Left ventricle myocardium superior (tissue), 1 donor: ENCODE measurements at places on chromosomes 1 and 21. TPM values are rescaled to one million over a fixed set of nuclear protein-coding genes. Genes with fewer than 3 reads are reported as not detected.

KCNH1 gene
- total RNA-seq: not detected

RAVER2 gene
- 32.6 TPM for total RNA-seq

DNA sequence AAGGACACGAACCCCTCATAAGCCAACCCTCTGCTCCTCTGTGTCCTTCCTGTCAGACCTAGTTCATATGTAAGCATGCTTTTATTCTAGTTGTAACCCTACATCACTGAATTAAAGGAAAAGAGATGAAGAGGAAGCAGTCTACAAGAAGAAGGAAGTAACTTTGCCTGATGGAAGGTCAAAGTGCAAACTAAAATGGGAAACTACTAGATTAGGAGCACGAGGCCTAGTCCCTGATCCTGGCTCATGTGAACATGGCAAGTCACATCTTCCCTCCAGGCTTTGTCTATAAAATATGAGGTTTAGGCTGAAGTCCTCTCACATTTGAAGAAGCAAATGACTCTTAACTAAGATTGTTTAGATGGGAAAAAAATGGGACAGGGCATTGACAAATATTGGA lies 13.2 kb downstream of the ZMYND12 start:
- no peak for DNase-seq

GRCh38 chr1:191831572-191831971 lies 326.7 kb upstream of the RGS18 start:
- DNase-seq: no peak

DNA sequence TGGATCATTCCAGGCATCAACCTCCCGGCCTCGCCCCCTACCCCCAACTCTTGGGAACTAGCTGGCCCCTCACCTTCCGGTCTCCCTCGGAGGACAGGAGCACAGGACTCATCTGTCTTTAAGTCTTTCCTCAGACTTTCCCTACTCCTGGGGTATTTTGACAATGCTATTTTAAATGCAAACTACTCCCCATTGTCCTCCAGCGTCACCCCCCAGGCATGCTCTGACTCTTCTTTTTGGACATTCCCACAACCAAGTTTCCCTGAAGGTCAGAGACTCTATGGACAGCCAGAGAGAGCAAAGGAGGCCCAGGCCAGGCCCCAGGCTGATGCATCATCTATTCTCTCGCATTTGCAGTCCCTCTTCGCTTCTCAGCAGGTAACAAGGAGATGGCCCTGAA lies 424.3 kb downstream of the PCP4 start:
- no peak for DNase-seq

DNA sequence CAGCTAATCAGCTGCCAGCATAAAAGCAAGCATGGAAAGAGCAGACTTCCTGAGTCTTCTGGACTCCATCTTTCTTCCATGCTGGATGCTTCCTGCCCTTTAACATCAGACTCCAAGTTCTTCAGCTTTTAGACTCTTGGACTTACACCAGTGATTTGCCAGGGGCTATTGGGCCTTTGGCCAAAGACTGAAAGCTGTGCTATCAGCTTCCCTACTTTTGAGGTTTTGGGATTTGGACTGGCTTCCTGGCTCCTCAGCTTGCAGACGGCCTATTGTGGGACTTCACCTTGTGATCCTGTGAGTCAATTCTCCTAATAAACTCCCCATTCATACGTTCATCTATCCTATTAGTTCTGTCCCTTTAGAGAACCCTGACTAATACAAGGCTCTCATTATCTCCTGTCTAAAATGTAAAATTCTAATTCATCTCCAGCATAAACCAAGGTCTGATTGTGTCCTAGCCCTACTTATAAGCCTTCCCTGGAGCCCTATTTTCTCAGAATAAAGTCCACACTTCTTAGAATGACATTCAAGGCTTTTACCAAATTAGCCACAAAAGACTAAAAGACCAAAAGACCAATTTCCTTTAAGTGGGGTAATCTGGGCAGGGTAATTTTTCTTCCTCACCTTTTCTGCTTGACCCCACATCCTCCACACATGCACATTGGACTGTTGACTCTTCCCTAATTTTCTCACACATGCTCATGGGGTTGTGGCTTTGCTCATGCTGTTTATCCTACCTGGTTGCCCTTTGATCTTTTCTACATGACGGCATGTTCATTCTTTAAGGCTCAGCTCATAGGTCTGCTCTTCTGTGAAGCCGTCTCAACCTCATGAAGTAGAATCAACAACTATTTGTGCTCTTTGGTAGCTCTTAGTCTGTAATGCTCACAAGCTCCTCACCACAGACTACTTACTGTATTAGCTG lies 18.1 kb upstream of the ENAH start:
- DNase-seq: no peak

DNA sequence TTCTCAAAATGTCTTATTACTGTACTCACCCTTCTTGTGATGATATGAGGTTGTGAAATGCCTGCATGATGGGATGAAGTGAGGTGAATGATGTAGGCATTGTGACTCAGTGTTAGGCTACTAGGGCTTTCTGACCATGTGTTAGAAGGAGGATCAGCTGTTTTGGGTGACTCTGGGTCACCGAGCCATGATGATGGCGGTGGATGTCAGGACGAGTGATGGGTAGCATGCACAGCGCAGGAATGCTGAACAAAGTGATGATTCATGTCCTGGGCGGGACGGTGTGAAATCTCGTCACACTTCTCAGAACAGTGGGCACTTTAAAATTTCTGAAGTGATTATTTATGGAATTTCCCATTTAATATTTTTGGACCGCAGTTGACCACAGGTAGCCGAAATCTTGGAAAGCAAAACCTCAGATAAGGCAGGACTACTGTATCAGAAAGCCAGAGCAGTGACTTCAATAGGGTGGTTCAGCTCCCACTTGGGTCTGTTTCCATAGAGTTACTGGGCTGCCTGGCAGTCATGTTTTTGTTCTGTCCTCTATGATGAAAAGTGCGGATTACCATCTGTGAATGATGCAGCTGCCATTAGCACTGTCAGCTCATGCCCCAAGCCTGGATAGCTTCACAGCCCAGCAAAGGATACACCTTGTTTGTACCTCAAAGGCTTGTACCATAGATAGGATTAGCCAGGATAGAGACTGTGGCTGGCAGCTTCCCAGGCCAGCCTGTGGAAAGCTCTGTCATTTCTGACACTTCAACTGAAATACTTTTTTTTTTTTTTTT lies 26.6 kb downstream of the IL6R start:
- no peak for DNase-seq
